ENCODE measurements at places on chromosomes 5 and 9. TPM values are rescaled to one million over a fixed set of nuclear protein-coding genes. Genes with fewer than 3 reads are reported as not detected.

DNA sequence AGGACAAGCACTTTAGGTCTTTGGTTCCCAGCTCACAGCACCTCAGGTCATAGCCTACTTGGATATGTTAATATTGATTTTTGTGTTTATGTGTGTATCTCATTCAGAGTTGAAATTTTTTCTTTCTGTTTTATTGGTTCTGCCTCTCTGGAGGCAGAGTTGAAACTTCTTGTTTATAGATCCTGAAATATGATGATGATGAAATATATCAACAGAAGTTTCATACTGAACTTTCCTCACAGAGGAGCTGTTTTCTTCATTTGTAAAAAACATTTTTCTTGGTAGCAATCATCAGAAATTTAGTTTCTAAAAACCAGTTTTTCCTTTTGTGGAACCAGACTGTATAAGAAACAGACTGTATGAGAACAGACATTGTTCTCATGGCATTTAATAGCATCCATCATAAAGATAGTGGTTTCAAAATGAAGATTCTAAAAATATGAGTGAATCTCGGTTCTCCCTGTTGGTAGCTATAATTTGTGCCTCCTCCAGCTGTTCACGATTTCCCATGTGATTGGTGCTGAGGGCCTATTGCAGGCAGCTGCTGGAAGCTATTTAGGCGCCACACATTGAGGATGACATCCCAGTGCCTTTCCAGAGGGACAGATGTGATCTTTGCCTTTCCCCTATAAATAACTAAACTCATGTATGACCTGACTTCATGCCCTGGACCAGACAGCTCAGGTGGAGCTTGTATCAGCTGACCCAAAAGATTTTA, 39.5 kb upstream of the CFAP157 start:
- no peak for DNase-seq
- H3K27me3 ChIP-seq: no peaks in the 10 kb centered on the region
- peaks cover 23% of the 10 kb centered on the region for H3K4me1 ChIP-seq
- H3K36me3 ChIP-seq: peaks cover 43% of the 10 kb centered on the region

DNA sequence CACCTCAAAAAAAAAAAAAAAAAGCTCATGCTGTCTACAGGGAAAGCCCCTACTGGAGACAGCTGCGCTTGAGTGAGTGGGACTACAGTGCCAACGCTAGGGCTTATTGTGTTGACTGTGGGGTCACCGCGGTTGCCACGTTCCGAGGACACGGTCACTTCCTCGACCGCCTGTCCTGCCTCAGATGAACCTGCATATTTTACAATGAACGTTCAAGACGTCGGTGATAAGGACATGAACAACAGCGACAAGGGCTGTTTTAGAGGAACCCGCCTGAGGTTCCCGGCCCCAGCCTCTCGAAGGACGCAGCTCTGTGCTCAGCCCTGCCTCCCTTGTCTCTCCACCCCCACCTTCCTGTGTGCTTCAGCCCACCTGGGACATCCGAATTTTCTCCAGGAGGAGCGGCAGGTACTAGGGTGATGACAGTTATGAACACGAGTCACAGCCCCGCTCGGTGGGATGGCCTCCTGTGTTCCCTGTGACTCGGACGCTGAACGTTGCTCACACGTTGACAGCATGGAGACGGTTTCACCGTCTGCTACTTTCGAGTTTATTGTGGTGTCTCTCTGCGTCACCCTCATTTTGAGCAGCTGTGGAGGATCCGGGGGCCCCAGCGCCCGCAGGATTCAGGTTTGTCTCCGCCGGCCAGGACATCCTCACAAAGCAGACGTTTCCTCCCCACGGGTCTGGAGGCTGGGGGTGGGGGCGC, 11.3 kb upstream of the DIPK1B start:
- no peak for DNase-seq
- H3K27me3 ChIP-seq: peaks cover 21% of the 10 kb centered on the region
- no peak overlapping the region for H3K4me3 ChIP-seq
- H3K27ac ChIP-seq: no peak overlapping the region
- no peaks in the 10 kb centered on the region for H3K36me3 ChIP-seq
- peaks cover 3% of the 10 kb centered on the region for H3K4me1 ChIP-seq

DNA sequence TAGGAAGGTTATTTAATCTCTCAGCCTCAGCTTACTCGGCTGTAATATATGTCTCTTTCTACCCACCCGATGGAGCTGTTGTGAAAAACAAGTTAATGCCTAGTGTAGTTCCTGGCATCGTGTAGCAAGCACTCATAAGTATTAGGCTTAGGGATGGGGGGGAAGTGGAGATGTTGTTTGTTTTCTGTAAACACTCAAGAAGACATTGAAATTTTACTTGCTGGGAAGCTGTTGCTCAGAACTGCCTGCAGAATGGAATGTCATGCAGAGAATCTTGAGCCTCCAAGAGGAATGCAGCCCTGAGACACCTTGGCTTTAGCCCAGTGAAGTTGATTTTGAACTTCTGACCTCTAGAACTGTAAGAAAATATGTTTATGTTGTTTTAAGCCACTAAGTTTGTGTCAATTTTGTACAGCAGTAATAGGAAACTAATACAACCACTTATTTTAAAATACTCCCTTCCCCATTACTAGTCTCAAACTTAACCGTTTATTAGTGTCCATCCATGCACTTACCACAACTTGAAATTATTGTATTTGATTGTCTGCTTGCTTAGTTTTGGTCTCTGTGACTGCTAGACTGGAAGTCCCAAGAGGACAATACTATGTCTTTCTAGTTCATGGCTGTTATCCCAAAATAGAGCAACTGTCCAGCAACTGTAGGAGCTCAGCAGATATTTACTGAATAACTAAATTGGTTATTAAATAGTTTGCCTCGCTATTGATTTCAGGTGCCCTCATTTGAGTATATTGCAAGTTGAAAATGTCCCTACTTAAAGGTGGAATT, 53.8 kb downstream of the MFAP3 start:
- no peak overlapping the region for H3K4me3 ChIP-seq
- no peaks in the 10 kb centered on the region for H3K27me3 ChIP-seq
- DNase-seq: no peak

- H3K27me3 ChIP-seq: no peaks in the 10 kb centered on the region
- H3K4me3 ChIP-seq: no peak overlapping the region
- H3K4me1 ChIP-seq: peaks cover 15% of the 10 kb centered on the region
- H3K27ac ChIP-seq: no peak overlapping the region
Observed at GRCh38 chr5:144117412-144117811, 53.0 kb downstream of the YIPF5 start.

DNA sequence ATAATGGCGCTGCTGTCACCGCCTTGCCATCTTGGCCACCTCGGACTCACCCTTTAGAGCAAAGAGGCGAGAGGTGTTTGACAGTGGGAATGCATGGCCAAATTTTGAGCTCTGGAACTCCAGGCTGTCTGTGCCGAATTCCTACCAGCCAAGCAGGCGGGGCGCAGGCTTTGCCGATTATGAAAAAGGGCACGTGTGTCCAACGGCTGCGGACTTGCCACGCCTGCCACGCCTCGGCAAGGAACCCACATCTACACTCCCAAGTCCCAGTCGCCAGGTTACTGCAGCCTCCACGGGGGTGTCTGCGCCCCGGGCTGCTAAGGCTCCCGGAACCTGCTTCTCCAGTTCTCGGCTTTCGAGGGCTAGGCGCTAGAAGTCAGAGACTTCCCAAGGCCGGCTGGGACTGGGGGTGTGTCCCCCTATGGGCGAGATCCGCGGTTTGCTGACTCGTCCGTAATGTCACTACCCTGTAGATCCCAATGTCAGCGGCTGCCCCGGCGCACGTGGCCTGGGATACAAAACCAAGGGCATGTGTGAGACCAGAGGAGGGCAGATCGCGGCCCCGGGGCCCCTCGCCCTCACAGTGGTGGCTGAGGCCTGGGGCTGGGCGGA, 2.8 kb downstream of the NPR3 start:
- peaks cover 35% of the 10 kb centered on the region for H3K4me1 ChIP-seq
- no peaks in the 10 kb centered on the region for H3K36me3 ChIP-seq
- H3K27ac ChIP-seq: no peak overlapping the region

DNA sequence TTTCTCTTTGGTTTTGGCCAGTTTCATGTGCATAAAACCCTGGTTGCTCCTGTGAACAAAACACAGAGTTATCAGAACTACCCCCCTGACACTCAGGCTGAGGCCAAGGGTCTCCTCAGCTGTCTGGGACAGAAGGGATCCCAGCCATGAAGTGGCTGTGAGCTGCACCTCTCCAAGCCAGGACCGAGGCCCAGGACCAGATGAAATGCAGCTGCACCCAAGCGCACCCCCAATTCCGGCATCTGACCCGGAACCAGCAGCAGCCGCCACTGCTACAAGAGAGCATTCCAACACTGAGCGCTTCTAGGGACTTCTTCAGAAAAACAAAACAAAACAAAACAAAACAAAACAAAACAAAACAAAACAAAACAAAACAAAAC, 16.0 kb upstream of the SLC25A51 start:
- H3K27ac ChIP-seq: no peak overlapping the region
- peaks cover 2% of the 10 kb centered on the region for H3K36me3 ChIP-seq
- peaks cover 39% of the 10 kb centered on the region for H3K4me1 ChIP-seq
- H3K4me3 ChIP-seq: no peak overlapping the region
- no peak for DNase-seq

Gene ARL14EPL
- 0.25 TPM for total RNA-seq

Gene GFPT2
- 16.3 TPM for total RNA-seq

DNA sequence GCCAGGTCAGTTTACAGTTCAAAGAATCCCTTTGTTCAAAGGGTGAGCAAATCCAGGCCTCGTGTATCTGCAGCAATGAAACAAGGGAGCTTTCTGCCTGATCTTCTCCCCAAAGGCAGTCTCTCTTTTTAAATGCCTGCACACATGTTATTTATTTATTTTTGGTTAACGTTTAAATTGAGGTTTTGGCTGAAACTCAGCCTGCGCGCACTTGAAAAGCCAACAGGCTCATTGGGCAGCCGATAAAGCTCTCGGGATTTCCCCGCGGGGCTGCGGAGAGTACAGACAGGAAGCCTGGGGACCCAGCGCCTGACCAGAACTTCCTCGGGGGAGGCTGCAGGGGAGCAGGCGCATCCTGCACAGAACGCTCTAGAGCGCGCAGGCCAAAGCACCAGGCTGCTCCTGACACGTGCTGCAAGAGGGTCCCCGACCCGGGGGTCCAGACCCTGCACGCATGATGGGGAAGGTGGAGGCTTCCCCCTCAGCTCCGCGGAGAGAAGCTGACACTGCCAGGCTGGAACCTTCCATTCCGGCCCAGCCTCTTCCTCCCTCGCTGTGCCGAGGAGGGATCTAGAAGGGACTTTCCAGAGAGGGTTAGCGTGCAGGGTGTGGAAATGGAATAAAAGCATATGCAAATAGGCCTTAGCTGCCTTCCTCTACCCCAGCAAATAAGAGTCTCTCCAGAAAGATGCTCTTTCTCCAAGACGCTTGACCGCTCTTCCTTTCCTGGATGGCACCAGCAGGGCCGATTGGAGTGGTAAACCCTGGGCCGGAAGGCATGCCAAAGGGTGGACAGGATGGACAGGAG, 46.1 kb downstream of the PTTG1 start:
- peaks cover 33% of the 10 kb centered on the region for H3K4me1 ChIP-seq
- DNase-seq: peak; percentile 26
- no peak overlapping the region for H3K4me3 ChIP-seq

DNA sequence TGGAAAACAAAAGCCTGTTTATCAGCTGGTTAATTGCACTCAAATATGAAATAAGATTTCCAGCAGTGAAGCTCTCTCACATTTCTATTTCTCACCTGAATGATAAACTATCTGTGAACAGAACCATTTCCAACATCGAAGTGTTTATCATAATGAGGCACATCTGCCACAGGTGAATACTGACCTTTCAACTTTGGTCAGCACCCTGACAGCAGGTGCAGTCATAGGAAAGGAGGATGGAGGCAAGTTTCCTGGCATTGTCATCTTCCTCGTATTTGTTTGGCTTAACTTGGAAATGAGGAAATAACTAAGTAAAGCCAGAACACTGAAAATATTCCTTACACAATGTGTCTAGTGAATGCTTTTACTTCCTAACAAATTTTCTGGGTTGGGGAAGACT, 716.4 kb downstream of the NR2F1-AS1 start:
- H3K27me3 ChIP-seq: no peaks in the 10 kb centered on the region
- H3K4me3 ChIP-seq: no peak overlapping the region
- H3K27ac ChIP-seq: no peak overlapping the region
- no peak for DNase-seq
- no peaks in the 10 kb centered on the region for H3K36me3 ChIP-seq

GRCh38 chr9:20200991-20201431, 412.2 kb upstream of the SLC24A2 start:
- peaks cover 29% of the 10 kb centered on the region for H3K4me1 ChIP-seq
- no peaks in the 10 kb centered on the region for H3K27me3 ChIP-seq
- H3K36me3 ChIP-seq: peaks cover 3% of the 10 kb centered on the region
- peak overlapping the region; percentile 49 for H3K27ac ChIP-seq

GRCh38 chr5:172170251-172170701, 17.7 kb downstream of the STK10 start:
- H3K27me3 ChIP-seq: no peaks in the 10 kb centered on the region
- DNase-seq: no peak
- H3K4me1 ChIP-seq: peaks cover 21% of the 10 kb centered on the region
- no peaks in the 10 kb centered on the region for H3K36me3 ChIP-seq
- H3K4me3 ChIP-seq: no peak overlapping the region

Gene TNFSF8
- not detected for total RNA-seq

Gene KIF4B
- total RNA-seq: not detected

Gene SPINK4
- not detected for total RNA-seq

- H3K27me3 ChIP-seq: no peaks in the 10 kb centered on the region
- peaks cover 29% of the 10 kb centered on the region for H3K4me1 ChIP-seq
- peaks cover 4% of the 10 kb centered on the region for H3K36me3 ChIP-seq
- no peak for DNase-seq
Observed at GRCh38 chr5:126780165-126780827, 3.4 kb downstream of the LMNB1 start.

GRCh38 chr5:31100781-31101310, 92.6 kb upstream of the CDH6 start:
- peaks cover 3% of the 10 kb centered on the region for H3K4me1 ChIP-seq
- DNase-seq: no peak
- H3K4me3 ChIP-seq: no peak overlapping the region
- no peak overlapping the region for H3K27ac ChIP-seq
- H3K27me3 ChIP-seq: no peaks in the 10 kb centered on the region
- no peaks in the 10 kb centered on the region for H3K36me3 ChIP-seq

Gene IFNA13
- 0.66 TPM for total RNA-seq

Gene LRRC70
- 1.7 TPM for total RNA-seq

- peak overlapping the region; percentile 93 for H3K4me3 ChIP-seq
- no peaks in the 10 kb centered on the region for H3K36me3 ChIP-seq
- peaks cover 49% of the 10 kb centered on the region for H3K4me1 ChIP-seq
- peak overlapping the region; percentile 90 for H3K27ac ChIP-seq
Observed at GRCh38 chr9:34989946-34990635, 546 bp downstream of the DNAJB5 start.

GRCh38 chr5:67195406-67196275, 958 bp downstream of the CD180 start:
- no peaks in the 10 kb centered on the region for H3K36me3 ChIP-seq
- DNase-seq: no peak
- H3K4me1 ChIP-seq: peaks cover 9% of the 10 kb centered on the region

Gene GRIN3A
- 3.3 TPM for total RNA-seq

DNA sequence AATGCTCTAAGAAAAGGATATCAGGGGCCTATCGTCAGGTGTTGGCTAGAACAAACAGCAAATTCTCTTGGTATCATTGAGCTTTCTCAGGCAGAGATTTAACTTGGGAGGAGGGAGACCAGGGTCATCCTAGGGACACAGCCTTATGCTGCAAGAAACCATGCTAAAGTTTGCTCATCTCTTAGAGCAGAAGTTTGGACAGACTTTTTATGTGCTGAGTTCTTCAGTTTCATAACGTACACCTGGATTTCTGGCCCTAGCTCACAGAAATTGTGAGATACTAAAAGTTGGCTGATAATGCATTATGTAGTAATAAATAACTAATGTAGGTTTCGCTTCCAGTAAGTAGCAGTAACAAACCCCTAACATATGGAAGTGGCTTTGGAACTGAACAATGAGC, 1359.8 kb upstream of the CDH9 start:
- no peak overlapping the region for H3K4me3 ChIP-seq
- DNase-seq: no peak
- H3K27me3 ChIP-seq: no peaks in the 10 kb centered on the region
- H3K27ac ChIP-seq: peak overlapping the region; percentile 98

Measured in mesothelial cell of epicardium (in vitro differentiated cells).